ENCODE measurements at places on chromosomes 6 and 20.

DNA sequence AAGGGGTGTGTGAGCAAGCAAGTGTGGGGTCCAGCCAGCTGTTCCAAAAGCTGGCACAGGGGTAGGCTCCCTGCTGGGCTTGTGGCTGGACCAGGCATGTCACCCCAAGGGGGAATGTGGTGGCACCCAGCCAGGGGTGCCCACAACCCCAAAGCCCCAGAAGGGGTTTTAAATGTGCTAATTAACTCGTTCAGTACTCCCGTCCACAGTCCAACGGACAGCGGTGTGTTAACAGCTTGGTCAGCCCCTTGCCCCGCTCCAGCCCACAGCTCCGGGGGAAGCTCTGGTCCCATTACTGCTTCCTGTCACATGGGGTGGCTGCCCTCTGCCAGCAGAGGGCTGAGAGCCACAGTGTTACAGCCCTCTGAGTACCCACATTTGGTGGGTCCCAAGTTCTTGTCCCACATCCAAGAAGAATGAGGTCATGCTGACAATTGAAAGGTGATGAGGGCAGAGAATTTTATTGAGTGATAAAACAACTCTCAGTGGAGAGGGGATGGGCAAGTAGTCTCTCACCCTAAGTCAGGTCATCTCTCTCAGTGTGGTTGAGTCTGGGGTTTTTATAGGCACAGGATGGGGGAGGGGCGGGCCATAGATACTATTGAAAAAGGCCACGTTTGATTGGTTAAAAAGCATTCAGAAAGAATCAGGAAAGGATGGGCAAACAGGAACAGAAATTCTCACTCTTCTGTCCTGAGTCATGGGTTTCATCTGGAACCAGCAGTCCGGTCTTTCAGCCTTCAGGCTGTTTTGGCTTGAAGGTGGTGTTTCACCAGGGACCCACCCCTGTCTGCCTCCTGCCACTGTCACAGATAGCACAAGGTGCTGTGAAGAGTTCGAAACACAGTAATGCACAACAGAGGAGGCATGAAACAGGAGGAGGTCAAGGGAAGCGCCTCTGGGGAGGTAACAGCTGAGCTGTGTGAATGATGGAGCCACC is 238.5 kb downstream of the NFATC2 start:
- DNase-seq: no peak

DNA sequence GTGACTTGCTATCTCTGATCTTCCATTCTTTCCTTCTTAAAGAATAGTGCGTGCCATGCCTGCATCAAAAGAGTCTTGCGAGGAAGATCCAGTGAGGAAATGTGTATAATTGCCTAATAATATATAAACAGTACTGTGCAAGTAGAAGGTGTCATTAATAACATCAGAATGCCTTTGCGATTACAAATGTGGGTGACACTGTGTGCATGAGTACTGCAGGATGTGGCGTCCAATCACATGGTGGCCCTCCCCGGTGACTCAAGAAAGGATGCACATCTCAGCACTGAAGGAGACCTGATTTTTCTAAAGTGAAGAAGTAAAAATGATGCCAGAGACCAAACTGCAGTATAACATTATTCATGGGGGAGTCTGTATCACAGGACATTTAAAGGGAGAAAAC is 107.5 kb upstream of the EDN1 start:
- DNase-seq: no peak

GRCh38 chr6:143052282-143052681 is 8.4 kb upstream of the AIG1 start:
- DNase-seq: no peak

DNA sequence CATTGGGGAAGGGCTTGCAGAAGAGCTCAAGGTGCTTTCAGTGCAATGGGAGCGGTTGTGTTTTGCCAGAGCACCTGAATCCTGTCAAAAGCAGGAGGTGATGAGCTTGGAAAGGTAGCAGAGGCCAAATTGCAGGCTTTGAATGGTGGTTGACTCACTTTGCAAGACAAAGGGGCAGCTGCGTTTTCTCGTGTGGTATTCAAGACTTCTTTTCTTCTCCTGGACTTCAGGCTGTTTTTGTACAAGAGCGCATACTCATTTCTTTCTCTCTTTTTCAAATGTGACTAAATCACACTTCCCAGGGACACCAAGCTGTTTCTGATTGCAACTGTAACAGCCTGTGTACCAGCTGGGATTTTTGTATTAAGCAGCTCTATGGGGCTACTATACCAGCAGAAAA is 32.3 kb downstream of the GHRH start:
- DNase-seq: no peak

GRCh38 chr20:10658051-10658823 is 15.6 kb downstream of the JAG1 start:
- no peak for DNase-seq
